ENCODE measurements at places on chromosomes 11 and 22. TPM values are rescaled to one million over a fixed set of nuclear protein-coding genes. Genes with fewer than 3 reads are reported as not detected.

DNA sequence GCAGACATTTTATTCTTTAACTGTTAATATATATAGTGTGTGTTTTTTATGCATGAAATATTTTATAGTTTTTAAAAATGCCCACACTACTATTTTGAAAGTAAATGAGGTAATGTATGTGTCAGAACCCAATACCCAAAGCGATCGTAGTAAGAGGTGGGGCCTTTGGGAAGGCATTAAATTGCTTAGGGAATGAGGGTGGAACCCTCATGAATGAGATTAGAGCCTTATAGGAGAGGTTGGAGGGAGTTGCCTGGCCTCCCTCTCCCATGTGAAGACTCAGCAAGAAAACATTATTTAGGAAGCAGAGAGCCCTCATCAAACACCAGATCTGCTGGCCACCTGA is 11.1 kb downstream of the KLHL35 start:
- DNase-seq = no peak

- DNase-seq = no peak
Observed at GRCh38 chr11:5042091-5042490, 4.2 kb upstream of the OR52J3 start.

- DNase-seq = no peak
Observed at GRCh38 chr11:66448523-66448922, 9.9 kb upstream of the MRPL11 start.

DNA sequence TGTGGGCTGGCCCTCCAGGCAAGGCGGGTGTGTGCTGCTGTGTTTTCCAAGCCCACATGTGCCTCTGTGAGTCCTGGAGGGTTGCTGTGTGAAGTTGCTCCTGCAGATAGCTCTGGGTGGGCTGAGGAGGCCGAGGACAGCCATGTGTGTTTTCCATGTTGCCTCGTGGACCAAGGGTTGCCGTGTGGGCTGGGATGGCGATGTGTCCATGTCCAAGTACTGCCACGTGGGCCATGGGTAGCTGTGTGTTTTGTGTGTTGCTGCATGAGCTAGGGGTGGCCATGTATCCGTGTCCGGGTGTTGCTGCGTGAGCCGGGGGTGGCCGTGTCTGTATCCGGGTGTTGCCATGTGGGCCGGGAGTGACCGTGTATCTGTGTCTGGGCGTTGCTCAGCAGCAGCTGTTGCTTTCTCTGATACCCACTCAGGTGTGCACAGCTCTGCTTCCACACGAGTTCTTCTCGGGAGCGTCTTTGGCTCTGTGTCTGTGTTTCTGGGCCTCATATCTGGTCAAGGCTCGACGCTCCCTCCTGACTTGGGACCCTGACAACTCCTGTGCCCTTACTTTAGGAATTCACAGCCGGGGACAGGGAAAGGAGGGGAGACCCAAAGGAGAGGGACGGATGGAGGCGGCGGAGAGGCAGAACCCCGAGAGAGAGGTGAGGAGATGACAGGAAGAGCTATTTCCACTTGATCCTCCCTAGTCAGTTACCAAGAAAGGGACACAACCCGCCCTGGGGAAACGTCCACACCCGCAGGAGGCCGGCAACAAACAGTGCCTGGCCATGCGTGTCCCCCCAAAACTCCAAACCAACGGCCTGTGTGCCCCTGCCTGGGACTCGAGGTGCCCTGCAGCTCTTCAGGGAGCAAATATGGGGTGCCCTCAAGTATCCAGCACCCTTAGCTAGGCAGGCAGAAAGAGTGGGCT is 83.1 kb downstream of the PHF21B start:
- no peak for DNase-seq

DNA sequence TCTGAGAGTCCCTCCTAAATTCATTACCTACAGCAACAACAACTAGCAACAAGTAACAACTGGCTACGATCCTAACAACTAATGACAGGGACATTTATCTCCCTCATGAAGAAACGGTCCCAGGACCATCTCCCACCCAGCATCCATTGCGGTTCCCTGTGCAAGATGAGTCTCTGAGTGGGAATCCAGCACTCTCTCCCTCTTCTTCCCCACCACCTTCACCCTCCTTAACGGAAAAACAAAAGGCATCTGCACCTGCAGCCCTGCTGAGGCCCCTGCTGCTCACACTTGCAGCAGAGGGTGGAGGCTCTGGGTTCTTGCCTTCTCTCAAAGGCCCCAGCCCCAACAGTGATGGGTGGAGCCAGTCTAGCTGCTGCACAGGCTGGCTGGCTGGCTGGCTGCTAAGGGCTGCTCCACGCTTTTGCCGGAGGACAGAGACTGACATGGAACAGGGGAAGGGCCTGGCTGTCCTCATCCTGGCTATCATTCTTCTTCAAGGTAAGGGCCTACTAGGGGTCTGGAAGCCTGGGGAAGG is at the start of gene CD3G:
TSS of gene CD3G (plus strand) at position 364 of the 535 bp plus-strand sequence. CDS start at position 444, 80 bp downstream.
- no peak for DNase-seq

DNA sequence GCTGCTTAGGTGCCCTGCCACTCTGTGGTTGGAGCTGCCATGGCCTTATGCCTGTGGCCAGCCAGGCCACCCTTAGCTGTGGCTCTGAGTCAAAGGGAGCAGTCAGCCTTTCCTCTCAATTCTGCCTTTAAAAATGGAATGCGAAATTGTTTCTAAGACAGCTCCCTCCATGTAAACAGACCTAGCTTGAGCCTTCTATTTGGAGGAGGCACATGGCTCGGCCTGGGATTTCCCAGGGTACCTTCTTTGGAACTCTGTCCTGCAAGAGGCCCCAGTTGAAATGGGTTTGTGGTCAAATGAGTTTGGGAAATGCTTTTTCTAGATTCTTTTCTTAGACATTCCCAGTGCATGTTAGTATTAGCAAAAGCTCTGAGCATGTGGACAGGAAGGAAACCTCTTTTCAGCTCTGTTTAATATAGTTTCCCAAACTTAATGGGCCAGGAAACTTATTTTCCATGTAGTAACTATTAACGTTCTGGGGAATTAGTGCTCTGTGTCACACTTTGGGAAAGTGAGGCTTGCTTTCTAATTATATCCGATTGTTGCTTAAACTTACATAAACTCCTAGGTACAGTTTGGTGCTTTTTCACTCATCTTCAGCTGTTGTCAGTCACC is 7.8 kb downstream of the PHOX2A start:
- DNase-seq = no peak

- DNase-seq = no peak
Observed at GRCh38 chr22:21666786-21667185, 974 bp downstream of the PPIL2 start.

- no peak for DNase-seq
Observed at GRCh38 chr11:97905101-97905500, 1115.6 kb upstream of the CNTN5 start.

GRCh38 chr11:129319751-129320150 is 55.9 kb upstream of the BARX2 start:
- no peak for DNase-seq

GRCh38 chr11:33040033-33040861 is 875 bp downstream of the TCP11L1 start:
- DNase-seq = peak; percentile 13

DNA sequence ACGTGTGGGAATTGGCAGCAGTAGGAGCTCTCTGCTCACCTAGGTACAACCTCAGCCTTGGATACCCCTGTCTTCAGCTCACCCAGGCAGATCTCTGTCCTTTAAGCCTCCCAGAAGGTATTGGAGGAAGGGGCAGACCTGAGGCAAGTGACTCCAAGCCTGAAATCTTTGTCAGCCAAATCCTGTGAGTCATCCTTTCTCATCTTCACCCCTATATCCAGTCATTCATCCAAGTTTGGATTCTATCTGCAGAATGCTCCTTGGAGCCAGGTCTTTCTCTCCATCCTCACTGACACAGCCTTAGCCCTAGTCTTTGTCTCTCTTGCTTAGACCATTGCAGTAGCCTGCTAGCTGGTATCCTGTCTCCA is 10.4 kb upstream of the THY1 start:
- peak; percentile 69 for DNase-seq

DNA sequence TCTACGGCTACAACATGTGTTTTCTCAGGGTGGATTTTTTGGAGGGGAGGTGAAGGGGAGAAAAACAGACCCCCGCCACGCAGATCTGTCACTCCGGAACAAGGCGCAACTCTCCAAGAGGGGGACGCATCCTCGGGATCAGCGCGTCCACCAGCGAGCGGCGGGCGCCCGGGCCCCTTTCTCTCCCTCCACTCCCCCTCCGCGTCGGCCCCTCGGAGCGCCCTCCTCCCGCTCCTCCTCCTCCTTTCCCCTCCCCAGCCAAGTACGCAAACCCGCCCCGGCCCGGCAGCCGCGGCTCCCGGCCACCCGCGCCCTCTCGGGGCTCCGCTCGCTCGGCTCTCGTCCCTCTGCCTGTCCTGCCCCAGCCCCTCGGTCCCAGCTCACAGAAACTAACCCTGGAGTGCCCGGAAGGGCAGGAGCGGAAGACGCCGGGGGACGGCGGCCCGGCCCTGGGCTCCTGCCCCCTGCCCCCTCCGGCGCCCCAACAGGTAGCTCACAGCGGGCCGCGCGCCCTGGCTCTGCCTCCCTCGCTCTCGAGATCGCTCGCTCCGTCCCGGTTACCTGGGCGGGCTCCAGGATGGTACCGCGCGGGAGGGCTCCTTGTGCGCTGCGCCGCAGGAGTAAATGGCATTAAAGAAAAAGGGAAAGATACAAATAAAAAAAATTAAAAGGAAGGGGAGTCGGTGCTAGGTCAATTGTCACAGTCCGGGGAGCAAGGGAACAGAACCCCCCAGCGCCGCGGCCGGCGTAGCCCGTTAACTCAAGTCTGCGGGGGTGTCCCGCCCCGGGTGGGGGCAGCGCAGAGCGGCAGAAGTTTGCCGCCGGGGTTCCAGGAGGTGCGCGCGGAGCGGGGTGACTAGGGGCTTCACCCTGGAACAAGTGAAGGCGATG is 131.4 kb upstream of the C11orf58 start:
- DNase-seq = no peak

DNA sequence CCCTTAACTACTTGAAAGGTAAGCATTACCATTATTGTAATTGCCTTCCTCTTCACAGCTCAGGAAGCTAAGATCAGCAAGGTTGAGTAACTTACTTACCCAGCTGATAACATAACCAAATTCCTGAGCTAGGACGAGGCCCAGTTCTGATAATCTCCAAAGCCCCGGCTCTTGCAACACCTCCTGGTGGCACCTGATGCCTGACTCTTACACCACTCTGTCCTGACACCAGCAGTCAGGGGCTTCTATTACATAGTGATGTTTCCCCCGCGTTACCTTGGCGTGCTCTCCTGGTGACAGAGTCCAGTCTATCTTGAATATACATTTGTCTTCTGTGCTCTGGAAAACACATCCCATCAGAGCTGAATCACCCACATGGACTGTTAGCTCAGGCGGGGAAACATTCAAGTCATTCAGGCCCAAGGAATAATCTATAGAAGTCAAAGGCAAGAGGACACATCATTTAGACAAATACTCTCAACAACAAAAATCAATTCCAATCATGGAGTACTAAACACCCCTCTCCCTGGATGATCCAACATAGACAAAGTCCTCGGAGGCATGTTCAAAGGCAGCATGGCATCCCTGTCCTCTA is 12.6 kb downstream of the JAML start:
- DNase-seq = no peak

DNA sequence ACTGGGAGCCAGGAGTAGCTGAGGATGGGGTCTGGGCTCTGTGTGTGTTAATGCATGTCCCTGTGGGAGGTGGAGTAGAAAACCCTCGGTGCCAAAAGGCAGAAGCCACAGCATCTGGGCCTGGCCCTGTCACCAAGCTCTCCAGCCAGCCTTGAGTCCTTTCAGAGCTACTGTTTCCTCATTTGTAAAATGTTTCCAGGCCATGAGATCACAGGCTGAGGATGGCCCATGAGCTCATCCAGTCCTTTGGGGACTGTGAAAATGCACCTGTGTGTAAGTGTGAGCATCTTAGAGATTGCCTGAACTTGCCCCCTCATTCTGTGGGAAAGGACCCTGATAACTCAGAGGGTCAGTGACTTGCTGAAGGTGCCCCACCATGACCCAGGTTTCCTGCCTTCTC is 9.1 kb downstream of the ANKK1 start:
- DNase-seq = no peak

- DNase-seq = no peak
Observed at GRCh38 chr11:114479331-114479730, 40.1 kb downstream of the REXO2 start.

GRCh38 chr22:39820256-39820655 is 73.3 kb downstream of the ENTHD1 start:
- peak; percentile 75 for DNase-seq

GRCh38 chr11:92240916-92241315 is 16.3 kb downstream of the FAT3 start:
- DNase-seq = no peak

- no peak for DNase-seq
Observed at GRCh38 chr11:65867284-65868071, 5.1 kb downstream of the EFEMP2 start.

H19 gene
- total RNA-seq = not detected

MMP12 gene
- 1.2 TPM for total RNA-seq

CWC15 gene
- total RNA-seq = 71.7 TPM

ABCC8 gene
- not detected for total RNA-seq

APOA5 gene
- not detected for total RNA-seq

PAMR1 gene
- total RNA-seq = 156 TPM

BID gene
- 67.0 TPM for total RNA-seq

ACRV1 gene
- total RNA-seq = not detected

TMEM191B gene
- total RNA-seq = not detected
